ENCODE measurements at places on chromosomes 5 and 9.

- DNase-seq = no peak
These were observed 8.2 kb upstream of the SLC46A2 start for GRCh38 chr9:112898872-112899311.

- no peak for DNase-seq
These were observed 11.9 kb upstream of the GARNL3 start for GRCh38 chr9:127252410-127253318.

GRCh38 chr5:180914646-180915045, 15.7 kb downstream of the BTNL8 start:
- no peak for DNase-seq

DNA sequence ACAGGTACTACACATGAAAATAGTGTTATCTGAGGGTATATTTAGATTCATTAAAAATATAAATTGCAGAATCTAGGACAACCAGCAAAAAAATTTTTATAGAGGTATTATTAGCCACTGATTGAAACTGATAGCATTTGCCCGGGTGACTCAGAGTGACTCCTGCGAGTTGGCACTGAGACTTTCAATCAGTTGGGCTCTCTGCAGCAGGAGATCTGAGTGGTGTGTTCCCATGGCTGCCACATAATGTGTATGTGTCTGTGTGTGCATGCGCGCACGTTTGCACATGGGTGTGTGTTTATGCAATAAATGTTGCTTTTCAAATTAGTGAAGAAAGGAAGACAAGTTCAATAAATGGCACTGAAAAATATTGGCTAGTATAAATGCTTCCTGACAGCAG, 100.1 kb upstream of the MRPS30 start:
- DNase-seq = no peak

DNA sequence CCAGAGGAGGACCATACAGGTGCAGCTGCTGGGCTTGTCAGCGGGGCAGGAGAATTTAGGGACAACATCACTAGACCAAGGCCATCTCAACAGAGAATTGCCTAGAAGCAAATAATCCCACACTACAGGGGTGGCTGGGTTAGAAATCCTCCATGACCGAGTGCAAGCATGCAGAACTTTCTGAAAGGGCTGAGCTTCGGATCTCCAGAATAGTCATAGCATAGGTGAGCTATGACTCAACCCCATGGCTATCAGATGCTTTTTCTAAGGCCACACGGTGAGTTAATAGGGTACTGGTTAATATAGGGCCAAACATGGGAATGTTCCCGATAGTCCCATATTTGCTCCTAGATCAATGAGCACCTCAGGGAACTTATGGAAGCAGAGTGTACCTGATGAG, 4.2 kb downstream of the KCNIP1 start:
- no peak for DNase-seq

- DNase-seq = no peak
These were observed 1.8 kb downstream of the SMC5 start for GRCh38 chr9:70260606-70261005.

- DNase-seq = no peak
These were observed 911.6 kb upstream of the SEMA6A start for GRCh38 chr5:117486261-117486660.

DNA sequence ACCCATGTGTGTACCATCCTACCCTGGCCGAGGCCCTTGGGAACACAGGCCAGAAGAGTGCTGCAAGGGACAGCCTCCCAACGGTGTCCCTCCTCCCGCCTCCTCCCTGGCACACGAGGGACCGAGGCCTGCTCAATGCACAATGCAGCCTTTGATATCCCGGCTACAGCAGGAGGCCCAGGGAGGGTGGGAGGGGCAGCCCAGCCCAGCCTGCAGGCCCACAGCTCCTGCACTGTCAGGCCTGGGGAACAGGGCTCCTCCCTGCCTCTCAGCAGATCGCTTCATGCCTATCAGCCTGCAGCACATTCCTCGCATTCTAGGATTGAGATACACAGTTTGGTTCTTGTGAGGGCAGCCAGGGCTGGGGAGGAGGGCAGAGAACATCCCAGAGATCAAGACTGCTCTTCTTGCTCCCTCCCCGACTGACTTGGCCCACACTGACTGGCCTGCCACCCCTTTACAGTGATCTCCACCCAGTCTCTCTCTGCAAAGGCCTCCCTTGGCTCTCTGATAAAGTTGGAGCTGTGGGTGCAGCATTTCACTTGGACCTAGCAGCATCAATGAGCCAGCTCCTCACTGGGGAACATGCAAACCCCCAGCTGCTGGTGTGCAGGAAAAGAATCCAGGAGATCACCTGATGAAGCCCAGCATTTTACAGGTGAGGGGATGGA, at the start of gene SH3TC2:
TSS of gene SH3TC2 (minus strand) at position 46 of the 671 bp plus-strand sequence. CDS start at position 6, 40 bp downstream.
- DNase-seq = peak; percentile 52

DNA sequence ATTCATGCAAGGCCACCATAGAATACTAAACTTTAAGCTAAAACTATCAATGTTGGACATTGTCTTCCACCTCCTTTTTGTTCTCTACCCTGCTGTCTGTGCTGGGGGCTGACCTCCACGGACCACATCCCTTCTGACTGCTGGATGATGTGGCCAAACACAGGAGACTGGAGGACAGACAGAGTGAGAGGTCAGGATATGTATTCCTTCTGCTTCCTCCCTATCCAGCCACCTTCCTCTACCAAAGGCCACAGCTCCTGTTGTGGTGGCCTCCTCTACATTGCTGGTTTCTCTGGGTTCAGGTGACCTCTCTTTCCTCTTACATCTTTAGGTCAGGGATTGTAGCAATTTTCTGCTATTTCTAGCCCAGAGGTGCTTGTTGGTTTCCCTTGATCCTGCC, 148.1 kb downstream of the ACTBL2 start:
- no peak for DNase-seq

DNA sequence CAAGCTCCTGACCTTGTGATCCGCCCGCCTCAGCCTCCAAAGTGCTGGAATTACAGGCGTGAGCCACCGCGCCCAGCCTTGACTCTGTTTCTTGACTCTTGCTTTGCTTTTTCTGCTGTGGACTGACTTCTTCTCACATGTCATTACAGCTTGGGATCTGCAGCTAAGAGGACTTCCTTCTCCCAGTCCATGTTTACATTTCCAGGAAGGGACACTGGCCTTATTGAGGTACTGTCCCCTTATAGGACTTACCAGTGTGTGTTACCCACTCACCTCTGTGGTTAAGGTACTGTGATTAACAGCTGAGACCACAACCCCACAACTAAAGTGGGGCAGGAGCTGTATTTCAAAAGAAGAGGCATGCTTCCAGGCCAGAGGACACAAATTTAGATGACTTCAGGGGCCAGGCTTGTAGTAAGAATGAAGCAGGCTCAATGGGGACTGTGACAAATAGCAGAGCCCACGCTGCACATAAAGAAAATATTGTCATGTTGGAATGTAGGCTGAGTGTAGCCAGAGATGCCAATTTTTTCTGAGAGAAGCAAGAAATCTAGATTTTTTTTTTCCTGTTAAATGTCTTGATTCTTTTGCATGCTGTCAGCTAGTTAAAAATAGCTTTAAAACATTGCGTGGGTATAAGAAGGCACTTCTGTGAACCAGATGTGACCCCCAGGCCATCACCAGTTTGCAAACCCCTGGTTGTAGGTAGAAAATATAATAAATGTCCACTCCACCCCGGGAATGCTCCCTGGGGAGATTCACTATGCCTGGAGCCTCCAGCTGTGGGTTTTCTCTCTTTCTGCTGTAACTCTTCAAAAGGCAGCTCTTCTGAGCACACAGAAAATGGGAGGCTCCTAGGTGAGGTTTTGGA, 75.0 kb downstream of the PTPDC1 start:
- no peak for DNase-seq

GRCh38 chr5:40831346-40832210, 3.4 kb downstream of the RPL37 start:
- no peak for DNase-seq

- no peak for DNase-seq
These were observed 10.9 kb downstream of the CCDC127 start for GRCh38 chr5:206927-207536.

- no peak for DNase-seq
These were observed 64.9 kb upstream of the MVB12B start for GRCh38 chr9:126261584-126262356.

GRCh38 chr5:112668016-112668415, 69.7 kb upstream of the APC start:
- DNase-seq = peak; percentile 24

DNA sequence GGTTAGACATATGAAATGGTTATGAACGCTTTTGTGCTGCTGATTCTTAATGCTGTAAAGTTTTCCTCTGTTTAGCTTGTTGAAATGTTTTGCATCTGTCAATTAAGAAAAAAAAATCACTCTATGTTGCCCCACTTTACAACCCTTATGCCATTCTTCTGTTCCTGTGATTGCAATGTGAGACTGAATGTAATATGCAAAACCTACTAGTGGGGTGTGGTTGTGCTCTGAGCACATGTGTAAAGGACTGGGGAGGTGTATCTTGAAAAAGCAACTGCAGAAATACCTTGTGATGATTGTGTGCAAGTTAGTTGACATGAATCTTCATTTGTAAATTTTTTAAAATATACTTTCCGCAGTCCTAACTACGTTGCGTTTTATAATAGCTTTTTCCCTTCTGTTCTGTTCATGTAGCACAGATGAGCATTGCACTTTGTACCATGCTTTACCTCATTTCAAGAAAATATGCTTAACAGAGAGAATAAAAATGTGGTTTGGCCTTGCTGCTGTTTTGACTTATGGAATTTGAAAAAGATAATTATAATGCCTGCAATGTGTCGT, 357.0 kb upstream of the PIK3R1 start:
- no peak for DNase-seq

DNA sequence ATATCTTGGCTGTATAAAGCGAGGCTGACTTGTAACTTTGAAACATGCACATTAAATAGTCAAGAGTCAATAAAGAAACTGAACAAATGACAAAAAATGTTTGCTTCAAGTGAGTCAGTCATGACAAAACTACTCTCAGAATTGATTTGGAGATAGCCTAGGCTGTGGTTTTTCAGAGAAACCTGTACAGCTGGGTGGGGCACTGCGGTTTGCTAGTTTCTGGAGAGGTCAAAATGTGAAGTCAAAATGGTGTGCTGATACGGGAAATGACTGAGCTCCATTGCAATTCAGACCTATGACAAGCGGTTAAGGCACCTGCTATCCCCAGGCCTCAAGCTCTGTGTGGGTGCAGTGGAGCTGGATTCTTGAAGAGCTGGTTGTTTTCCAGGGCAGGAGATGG, 10.3 kb upstream of the CD180 start:
- peak; percentile 98 for DNase-seq

- no peak for DNase-seq
These were observed 32.8 kb upstream of the UBAC1 start for GRCh38 chr9:135993765-135994500.

DNA sequence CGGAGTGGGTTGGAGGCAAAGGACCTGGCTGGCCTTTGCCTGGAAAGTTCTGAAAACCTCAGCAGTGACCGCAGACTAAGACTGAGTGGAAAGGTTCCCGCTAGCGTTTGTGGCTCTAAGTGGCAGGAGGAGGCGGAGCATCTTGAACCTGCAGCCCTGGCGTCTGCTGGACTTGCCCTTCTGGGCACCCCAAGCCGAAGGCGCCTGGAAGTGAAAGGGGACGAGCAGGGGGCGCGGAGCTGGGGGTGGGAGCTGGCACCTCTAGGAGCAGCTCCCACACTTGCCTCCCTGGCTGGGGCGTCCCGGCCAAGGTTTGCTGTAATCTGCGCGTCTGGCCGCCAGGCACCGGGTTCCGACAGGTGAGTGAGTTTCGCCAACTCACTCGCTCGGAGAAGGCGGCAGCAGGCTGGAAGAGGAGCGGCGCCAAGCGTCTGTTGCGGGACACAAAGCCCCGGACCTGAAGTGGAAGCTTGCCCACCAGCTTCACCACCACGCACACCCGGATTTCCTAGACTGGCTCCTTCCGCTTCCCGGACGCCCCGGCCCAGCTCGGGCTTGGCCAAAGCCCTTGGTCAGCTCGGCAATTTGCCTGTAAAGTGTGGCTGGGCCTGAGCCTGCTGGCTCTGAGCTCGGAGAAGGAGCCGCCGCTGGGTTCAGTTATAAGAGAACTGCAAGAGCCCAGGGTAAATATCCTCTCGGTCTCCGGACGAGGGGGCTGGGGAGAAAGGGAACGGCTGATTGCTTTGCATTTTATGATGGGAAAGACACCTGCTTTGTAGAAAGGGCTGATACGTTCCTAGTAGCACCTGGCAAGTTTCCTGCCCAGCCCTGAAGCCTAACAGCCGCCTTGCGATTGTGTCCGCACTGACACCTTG, at the start of gene GNA14:
TSS of gene GNA14 (minus strand) at position 89 of the 875 bp plus-strand sequence. CDS start 529 bp downstream, outside the sequence.
- DNase-seq = no peak

DNA sequence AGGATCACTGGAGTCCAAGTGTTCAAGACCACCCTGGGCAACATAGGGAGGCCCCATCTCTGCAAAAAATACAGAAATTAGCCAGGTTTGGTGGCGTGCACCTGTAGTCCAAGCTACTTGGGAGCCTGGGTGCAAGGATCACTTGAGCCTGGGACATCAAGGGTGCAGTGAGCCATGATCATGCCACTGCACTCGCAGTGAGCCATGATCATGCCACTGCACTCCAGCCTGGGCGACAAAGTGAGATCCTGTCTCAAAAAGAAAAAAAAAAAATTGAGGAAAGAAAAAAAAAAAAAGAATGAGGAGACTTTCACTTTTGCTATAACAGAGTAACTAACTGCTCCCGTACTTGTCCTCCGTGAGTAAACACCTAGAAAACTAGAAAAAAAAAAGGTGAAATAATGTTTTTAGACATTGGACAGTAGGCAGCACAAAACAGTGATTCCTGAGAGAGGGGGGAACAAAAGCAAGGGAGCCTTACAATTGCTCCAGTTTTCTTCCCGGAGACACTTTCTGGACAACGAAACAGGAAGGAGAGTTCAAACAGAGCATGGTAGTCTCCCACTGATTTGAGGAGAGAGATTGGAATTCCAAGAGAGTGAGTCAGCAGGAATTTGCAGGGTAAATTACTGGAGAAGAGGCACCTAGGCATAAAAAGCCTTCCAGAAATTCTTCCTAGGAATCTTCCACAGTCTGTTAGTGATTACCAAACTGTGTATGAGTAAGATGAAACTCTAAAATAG, 6.9 kb upstream of the ZBTB5 start:
- peak; percentile 85 for DNase-seq

DNA sequence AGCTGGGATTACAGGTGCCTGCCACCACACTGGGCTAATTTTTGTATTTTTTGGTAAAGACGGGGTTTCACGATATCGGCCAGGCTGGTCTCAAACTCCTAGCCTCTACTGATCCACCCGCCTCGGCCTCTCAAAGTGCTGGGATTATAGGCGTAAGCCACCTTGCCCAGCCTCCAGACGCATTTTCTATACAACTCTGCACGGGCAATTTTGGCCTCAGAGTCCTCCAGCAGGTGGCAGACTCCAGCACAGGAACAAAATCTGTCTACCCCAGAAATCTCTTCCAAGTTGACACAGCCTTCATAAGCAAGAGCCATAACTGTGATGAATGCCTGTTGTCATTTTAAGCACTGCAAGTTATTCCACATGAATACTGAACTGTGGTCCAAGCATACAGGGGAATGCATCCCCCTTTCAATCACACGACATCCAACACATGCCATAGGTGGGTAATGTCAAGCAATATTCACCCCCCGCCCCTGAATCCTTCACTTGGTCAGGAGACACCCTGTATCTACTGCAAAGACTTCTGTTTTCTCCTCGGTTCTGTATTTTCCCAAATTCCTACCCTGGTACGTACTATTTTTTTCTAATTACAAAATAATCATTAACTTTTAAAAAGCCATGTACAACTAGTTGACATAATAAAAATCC, 50.8 kb downstream of the ALDH7A1 start:
- DNase-seq = no peak
